CD4-positive, alpha-beta T cell treated with Interleukin-1 beta for 1 hour (primary cell): ENCODE measurements at places on chromosomes 2 and 18.

- no peak for DNase-seq
Measured at GRCh38 chr2:167856190-167856589, 391.2 kb downstream of the STK39 start.

GRCh38 chr2:236682651-236683422 is 113.2 kb downstream of the ACKR3 start:
- no peak for DNase-seq

DNA sequence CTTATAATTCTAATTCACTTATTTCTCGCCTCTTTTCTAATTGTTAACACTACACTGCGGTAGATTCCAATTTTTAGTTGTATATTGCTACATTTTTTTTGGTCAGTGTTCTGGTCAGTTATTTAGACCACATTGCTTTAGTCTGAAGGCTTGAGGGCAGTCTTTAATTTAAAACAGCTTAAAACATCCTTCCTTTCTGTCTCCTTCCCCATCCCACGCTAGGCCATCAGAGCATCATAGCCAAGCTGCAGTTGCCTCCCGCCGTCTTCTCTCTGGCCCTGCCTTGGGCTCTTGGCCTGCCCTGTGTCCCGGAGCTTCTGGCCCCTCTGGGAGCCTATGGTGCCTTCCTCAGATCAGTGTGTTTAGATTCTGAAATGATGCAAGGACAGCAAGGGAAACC is 52.6 kb upstream of the GLI2 start:
- DNase-seq = no peak

GRCh38 chr2:217091531-217091930 is 231.7 kb upstream of the TNP1 start:
- no peak for DNase-seq

DNA sequence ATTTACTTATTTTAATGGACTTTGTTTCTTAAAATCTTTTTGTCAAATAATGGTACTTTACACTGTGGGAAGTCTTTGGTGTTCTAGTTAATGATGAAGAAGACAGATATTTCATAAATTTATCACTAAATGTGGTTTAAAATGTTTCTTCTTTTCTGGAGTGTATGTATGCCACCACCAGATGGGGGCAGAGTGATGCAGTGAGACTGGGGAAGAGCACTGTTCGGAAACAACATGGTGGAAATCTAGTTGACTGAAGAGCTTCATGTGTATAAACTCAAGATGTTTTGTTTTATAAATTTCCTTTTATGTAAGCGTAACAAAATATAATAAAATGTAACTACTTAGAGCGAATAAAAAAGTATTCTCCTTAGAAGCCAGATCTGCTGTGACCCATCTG is 195.1 kb downstream of the KCNE4 start:
- DNase-seq = no peak
